ENCODE measurements at places on chromosomes 2 and 18.

DNA sequence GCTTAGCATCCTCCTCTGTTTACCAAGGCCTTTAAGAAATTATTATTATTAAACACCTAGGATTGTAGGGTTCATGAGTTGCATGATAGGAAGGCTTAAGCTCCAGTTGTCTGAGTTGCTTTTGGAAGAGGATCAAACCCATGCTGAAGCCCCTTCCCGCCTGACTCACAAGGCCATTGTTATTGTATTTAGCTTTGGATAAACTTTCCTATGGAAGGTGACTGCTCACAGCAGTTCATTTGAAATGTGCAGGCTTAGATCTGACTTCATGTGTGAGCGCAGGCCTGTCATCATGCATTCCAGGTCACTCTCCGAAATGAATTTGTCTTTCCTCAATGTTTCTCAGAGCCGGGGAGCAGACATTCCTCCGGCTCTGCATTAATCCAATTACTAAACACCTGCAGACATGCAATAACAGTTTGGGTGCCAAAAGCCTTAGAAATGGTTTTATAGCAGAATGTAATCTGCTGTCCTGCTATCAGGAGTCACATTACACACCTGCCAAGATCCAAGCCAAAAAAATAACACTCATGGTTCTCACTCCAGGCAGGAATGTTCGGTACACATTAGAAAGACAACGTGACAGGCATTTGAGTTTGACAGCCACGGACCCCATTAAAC lies 119.9 kb downstream of the OSR1 start:
- no peak for DNase-seq

- DNase-seq, result no peak
Measured at GRCh38 chr18:48597110-48597509, 58.3 kb downstream of the CTIF start.

DNA sequence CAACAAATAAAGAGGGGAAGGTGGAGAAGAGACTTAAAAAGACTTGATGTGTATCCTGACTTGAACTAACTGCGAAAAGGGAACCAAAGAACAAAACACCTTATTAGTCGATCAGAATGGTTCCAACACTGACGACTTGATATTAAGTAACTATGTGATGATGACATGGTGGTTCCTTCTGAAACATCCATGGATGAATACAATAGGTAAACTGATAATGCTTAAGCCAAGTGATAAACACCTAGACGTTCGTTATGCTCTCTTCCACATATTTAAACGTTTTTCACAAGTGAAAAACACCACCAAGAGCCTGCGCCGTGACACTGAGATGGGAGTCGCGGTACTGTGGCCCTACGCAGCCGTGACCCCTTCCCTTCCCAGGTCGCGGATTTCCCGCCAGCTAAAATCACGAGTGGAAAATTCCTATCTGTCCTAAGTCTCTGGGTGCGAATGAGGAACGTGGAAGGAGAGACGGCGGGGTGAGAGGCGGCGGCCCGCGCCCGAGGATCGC lies 797 bp downstream of the TTC32 start:
- peak; percentile 32 for DNase-seq

- DNase-seq, result no peak
Measured at GRCh38 chr2:12014088-12014960, 267.9 kb downstream of the LPIN1 start.

DNA sequence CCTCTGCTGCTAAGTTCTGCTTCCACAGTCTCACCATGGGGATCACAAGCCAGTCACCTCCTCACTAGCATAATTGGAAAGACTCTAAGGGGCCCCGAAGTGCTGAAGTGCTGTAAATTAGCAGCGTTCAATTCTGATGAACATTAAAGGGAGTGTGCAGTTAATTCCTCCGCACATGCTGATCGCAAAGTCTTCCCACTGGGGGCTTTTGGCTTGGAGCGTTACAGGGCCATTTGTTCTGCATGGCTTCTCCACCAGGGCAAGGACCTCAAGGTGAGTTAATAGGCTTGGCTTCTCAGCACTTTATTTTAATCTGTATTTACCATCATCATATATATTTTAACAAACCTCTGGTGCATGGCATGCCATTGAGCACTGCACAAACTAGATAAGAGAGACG lies 216.3 kb upstream of the PARD3B start:
- DNase-seq, result no peak

DNA sequence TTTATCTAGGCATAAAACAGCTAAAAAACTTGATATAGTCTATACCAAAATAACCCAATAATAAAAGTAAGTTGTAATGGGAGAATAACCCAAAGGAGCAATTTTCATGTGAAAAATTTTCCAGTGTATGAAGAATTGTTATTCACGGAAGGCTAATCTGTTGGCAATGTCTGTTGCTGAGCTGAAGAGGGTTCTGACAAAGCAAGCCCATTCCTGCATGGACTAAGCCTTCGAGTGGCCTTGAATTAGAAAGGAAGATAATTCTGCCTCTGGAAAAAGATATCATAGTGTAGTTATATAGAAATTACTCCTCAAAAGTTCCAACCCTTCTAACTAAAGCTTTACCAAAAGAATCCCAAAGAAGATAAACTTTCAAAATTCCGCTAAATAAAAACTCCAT lies 101.5 kb downstream of the MAP2 start:
- DNase-seq, result no peak

DNA sequence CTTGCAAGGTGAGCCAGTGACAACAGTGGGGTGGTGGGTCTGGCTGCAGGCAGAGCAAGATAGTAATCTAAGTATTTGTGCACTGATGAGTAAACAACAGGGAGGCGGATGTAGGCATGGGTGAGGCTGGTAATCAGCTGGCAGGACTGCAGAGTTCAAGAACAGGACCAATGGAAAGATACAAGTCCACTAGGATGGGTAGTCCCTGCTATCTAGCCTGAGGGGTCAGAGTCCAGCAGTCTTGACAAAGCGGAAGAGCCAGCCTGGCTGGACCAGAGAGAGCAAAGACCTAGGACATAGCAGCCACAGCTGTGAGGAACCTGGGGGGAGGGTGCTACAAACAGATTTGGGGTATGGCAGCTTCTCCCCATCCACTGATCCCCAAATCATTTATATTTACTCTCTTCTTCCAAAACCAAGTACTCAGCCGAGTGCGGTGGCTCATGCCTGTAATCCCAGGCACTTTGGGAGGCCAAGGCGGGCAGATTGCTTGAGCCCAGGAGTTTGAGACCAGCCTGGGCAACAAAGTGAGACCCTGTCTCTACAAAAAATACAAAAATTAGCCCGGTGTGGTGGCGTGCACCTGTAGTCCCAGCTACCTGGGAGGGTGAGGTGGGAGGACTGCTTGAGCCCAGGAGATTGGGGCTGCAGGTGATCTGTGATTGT lies 25.9 kb downstream of the VIL1 start:
- no peak for DNase-seq

- DNase-seq, result no peak
Measured at GRCh38 chr18:56175330-56176001, 462.9 kb downstream of the TXNL1 start.

- no peak for DNase-seq
Measured at GRCh38 chr2:106138543-106139237, 55.4 kb downstream of the UXS1 start.

DNA sequence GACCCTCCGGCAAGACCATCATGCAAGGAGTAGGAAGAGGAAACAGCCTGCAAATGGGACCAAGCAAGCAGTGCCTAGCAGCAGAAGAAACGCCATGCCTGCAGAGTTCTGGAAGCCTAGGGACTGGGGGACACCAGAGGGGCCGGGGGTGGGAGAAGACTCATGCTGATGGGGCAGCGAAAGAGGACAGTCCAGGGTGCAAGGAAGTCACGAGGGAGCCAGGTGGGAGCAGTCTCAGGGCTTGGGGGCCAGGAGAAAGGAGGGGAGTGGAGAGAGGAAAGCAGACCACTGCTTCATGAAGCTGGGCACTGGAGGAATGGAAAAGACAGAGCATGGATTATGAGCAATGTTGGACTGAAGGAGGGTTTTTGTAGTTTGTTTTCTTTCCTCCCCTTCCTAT lies 119.4 kb upstream of the CAPN13 start:
- no peak for DNase-seq

GRCh38 chr2:203683932-203684556 lies 22.4 kb upstream of the CD28 start:
- peak; percentile 10 for DNase-seq

GRCh38 chr2:47360927-47361326 lies 42.0 kb upstream of the MSH2 start:
- DNase-seq, result peak; percentile 71

- no peak for DNase-seq
Measured at GRCh38 chr2:6352247-6352646, 513.5 kb downstream of the CMPK2 start.

DNA sequence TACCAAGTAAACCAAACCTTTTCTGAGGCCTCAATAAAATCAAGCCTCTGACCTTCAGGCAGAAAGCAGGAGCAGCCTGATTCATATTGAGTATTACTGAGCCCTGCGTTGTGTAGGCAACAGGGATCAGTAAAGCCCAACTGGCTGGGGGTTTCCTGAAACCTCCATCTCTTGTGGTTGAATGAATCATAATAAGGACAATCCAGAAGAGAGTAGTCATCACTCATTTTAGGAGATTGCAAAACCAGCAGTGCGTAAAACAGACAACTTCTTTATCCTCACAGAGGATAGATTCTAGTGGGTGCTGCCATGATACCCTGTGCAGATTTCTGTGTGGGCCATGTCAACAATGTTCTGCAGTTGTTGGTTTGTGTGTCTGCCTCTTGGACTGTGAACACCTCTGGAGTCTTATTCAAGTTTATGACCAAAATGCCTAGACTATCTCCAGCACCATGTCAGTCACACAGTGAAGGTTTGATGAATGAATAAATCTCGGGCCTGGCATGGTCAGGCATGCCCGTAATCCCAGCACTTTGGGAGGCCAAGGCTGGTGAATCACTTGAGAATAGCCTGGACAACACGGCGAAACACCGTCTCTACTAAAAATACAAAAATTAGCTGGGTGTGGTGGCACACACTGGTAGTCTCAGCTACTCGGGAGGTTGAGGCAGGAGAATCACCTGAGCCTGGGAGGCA lies 51.8 kb upstream of the RAB27B start:
- DNase-seq, result peak; percentile 95

GRCh38 chr2:233084488-233084887 lies 24.3 kb downstream of the INPP5D start:
- DNase-seq, result no peak

DNA sequence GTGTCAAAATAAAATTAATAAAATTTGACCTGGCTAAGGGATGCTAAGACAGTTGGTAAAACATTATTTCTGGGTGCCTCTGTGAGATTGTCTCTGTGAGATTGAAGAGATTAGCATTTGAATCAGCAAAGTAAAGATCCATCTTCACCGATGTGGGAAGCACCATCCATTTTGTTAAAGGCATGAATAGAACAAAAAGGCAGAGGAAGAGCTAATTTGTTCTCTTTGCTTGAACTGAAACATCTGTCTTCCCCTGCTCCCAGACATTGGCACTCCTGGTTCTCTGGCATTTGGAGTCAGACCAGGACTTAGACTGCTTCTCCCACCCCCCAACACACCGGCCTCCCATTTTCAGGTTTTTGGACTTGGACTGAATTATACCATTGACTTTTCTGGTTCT lies 603.8 kb upstream of the LINC00305 start:
- no peak for DNase-seq

GRCh38 chr2:64223055-64223454 lies 78.8 kb upstream of the PELI1 start:
- DNase-seq, result no peak

- no peak for DNase-seq
Measured at GRCh38 chr2:148967578-148967977, 70.9 kb upstream of the LYPD6B start.

GRCh38 chr2:168149150-168149974 lies 98.0 kb downstream of the STK39 start:
- no peak for DNase-seq

DNA sequence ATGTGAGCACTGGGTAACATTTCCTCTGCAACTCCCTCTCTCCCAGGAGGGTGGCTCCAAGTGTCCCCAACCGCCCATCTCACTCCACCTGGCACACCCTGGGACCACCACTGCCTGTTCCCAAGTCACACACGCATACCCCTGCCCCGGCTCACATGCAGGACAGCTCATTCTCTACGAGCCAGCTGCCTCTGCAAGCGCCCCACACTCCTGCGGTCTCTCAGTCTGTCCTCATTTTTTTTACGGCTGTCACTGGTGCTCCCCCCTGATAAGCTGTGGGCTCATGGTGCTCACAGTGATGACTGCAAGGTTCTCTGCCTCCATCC lies 30.8 kb downstream of the AFG3L2 start:
- no peak for DNase-seq

DNA sequence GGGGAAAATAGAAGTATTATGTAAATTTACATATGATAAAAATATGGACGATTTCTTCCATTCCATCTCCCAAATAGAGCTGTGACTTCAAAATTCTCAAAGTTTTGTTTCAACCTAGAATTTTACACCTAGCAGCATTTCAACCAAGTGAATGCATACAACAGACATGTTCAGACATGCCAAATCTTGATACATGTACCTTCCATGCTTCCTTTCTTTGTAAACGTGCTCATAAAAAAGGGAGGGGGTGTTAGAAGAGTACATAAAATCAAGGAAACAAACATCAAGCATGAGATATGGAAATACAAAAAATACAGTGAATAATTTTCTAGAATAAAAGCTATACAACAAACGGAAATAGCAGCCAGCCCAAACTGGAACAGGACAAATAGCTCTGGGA lies 974.2 kb downstream of the ERBB4 start:
- DNase-seq, result no peak
